ENCODE measurements at places on chromosomes 2 and 18.
A peak's percentile ranks its signal among the peaks of the same experiment; 100 is the strongest.

DNA sequence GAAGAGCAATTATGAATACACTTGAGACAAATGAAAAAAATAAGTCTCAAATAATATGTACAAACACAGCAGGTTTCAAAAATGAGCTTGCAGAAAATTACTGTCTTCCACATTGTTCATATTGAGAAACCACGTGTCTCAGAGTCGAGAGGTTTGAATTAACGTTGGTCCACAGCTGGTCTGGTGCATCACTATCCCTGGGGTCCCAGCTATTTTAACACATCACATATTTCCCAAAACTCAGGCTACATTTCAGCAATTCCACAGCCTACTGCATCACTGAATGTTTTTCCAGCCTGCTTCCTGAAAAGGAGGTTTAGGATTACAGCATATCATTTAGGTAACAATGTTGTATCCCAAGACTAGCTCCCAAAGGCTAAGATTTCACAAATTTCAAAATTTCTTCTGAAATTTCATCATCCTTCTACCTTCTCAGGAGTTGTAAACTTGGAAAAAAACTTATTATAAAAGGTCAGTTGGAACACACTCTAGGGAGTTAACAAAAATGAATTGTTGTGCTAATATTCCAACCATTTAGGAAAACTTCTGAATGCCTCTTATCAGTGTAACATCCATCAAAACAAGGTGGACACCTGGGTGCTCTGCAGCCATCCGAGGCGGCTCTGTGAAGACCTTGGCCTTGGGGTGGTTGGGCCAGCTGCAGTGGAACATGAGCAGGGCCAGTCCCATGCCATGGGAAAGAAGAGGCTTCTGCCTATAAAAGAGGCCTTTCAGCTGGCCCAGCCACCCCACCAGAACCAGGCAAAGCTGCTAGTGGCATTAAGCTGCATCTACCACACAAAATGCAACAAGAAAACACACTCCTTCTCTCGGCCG, 198.1 kb upstream of the RBBP8 start:
- DNase-seq = peak; percentile 5

DNA sequence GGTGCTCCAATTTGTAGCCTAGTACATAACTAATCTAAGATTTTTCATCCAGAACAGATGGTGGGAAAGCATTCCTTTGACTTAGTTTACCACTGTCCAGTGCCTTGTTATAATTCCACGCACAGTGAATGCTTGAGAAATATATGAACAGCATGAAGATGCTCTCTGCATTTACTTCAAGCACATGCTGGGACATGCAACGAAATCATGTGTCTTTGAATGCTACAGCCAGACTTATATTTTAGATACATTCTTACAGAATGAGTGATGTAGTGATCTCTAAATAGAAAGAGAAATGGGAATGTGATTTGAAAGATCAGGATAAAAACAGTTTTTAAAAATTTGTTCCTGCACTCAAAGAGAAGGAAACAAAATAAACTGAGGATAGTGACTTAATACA, 398.3 kb downstream of the FBXO15 start:
- no peak for DNase-seq

DNA sequence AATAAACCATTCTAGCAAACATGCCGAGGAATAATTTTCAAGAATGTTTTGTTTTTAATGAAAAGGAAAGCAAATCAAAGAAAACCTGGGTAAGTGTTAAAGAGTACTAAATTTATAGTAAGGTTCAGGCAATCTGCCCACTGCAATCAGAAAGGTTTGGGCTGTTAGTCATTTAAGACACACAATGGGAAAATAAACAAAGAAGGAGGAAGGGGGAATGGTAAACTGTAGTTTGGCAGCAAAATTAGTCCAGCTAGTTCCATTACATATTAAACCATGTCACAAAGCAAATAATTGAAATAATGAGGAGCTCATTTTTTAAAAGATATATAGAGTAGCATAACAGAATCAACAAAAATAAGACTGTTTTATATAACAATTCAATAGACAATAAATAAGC, 87.5 kb upstream of the COPS8 start:
- no peak for DNase-seq

GRCh38 chr2:80461505-80462197, 157.1 kb upstream of the LRRTM1 start:
- no peak for DNase-seq

DNA sequence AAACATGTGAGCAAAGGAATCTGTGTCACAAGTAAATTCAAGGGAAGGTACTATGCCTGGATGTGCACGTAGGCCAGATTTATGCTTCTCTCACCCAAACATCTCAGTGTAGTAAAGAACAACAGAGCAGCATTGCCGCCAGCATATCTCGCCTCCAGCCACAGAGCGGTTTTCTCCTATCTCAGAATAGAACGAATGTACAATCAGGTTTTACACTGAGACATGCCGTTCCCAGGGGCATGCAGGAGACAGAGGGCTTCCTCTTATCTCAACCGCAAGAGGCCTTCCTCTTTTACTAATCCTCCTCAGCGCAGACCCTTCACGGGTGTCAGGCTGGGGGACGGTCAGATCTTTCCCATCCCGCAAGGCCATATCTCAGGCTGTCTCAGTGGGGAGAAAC, 175.3 kb downstream of the RPIA start:
- DNase-seq = no peak

DNA sequence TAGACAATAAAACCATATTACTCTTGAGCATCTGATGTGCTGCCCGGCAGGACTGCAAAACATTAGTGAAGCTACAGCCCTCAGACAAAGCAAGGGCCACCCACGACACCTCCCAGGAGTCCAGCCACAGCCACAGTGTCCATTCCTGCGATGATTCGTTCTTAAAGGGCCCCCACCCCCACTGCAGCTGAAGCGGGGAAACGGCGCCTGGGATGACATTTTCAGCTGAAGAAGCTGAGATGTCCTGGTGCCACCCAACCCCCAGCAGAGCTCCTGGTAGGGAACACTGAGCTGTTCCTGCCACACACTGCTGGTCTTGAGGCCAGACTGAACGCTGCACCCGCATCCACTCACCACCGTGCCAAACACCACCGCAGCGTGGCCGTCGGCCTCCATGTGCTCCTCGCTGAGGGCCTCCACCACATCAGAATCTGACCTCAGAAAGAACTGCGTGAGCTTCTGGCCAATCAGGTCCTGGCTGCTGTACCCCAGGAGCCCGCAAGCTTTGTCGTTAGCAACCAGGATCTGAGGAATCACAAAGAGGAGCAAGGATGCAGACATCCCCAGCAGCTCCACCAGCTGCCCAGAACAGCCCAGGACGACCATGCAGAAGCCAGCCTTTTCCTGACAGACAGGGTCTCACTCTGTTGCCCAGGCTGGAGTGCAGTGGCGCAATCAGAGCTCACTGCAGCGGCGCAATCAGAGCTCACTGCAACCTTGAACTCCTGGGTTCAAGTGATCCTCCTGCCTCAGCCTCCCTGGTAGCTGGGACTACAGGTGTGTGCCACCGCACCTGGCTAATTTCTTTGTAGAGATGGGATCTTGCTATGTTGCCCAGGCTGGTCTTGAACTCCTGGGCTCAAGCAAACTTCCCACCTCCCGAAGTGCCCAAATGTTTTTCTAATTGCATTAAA, 9.5 kb downstream of the PASK start:
- no peak for DNase-seq

GRCh38 chr18:7488571-7488970, 78.5 kb upstream of the PTPRM start:
- DNase-seq = no peak

GRCh38 chr18:6150430-6150829, 255.1 kb upstream of the TMEM200C start:
- no peak for DNase-seq

GRCh38 chr2:239154971-239155805, 245.6 kb downstream of the HDAC4 start:
- DNase-seq = no peak

DNA sequence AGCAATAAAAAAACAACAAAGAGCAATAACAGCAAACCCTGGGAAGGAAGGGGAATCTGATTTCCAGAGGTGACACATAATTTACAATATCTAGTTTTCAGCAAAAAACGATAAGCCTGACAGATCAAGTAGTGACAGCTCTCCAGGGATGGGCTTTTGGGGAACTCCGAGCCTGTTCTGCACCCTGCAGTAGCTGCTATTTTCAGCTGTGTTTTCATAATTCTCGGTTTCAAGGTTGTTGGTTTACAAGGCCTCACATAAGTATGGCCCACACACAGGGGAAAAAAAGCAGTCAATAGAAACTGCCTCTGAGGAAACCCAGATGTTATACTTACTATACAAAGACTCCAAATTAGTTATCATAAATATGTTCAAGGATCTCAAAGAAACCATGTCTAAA, 67.7 kb upstream of the CTLA4 start:
- no peak for DNase-seq

Measured in BJ (cell line).